ENCODE measurements at places on chromosomes 12 and 14.

GRCh38 chr12:66813137-66813892, 134.4 kb upstream of the GRIP1 start:
- DNase-seq: peak; percentile 2

- DNase-seq: no peak
These were observed 3.5 kb upstream of the RNASE4 start for GRCh38 chr14:20680843-20681347.

GRCh38 chr12:98211909-98212695, 303.3 kb upstream of the TMPO start:
- no peak for DNase-seq

- no peak for DNase-seq
These were observed 4.5 kb upstream of the DNAH10 start for GRCh38 chr12:123757561-123757960.

DNA sequence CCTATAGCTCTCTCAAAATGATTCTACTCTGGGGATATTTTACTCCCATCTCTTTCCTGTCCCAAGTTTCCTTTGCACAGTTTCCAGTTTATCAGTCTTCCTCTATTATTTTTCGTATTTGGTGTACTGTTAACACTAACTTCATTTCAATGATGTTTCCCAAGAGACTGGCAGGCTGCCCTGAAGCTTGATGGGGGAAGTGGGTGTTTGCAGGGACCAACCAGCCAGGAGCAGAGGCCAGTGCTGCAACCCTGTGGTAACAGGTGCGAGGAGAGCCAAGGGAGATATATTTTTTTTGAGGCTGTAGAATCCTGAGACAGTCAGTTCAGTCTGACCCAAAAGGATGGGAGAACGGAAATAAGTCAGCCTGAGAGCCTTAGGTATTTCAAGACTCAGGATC, 11.8 kb upstream of the CEBPE start:
- DNase-seq: no peak

GRCh38 chr12:132559652-132560363, 50.6 kb downstream of the LRCOL1 start:
- DNase-seq: peak; percentile 6
